ENCODE measurements at places on chromosomes 3 and 15.

- DNase-seq, result no peak
These were observed 8.2 kb upstream of the VGLL4 start for GRCh38 chr3:11651900-11652299.

DNA sequence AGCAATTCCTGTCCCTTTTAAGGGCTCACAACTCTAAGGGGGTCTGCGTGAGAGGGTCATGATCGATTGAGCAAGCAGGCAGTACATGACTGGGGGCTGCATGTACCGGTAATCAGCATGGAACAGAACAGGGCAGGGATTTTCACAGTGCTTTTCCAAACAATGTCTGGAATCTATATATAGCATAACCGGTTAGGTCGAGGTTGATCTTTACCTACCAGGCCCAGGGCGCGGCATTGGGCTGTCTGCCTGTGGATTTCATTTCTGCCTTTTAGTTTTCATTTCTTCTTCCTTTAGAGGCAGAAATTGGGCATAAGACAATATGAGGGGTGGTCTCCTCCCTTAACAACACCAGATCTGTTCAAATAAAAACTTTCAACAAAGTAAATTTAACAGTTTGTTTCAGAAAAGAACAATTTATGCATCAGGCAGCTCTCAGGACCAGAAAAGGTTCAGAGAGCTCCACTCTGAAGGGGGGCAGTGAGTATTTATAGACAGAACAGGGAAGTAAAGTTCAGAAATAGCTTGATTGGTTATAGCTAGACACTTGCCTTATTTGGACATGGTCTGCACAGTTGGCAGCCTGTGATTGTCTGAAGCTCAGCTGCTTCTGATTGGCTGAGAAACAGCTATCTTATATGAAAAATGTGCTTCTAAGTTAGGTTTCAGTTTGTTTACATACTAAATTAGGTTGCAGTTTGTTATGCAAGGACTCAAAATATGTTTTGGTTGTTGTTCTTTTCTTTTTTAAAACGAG is 17.2 kb upstream of the B4GALT4 start:
- no peak for DNase-seq

DNA sequence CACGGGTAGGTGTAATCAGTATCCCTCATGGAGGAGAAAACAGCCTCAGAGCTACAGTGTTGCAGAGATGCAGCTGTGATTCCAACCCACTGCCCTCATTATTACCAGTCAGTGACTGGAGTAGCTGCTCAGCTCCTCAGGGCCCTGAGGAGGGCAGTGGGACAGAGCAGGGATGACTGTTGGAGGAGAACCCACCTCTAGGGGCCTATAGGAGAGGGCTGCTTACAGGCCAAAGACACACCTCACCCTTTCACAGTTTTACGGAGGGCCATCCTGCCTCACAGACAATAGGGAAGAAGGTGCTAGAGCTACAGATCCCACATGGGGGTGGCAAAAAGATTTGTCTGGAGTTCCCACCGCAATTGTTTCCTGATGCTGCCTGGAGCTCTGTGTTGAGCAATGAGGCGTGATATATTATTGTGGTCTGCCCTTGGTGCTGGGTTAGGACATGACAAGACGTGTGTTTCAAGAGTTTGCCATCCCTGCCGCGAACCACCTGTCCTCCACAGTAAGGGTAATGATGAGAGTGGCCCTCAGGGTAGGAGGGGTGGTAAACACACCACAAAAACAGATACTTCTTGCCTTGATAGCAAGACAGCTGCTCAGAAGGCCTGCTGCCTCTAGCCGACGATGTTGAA is 140.5 kb upstream of the TPM1 start:
- no peak for DNase-seq

DNA sequence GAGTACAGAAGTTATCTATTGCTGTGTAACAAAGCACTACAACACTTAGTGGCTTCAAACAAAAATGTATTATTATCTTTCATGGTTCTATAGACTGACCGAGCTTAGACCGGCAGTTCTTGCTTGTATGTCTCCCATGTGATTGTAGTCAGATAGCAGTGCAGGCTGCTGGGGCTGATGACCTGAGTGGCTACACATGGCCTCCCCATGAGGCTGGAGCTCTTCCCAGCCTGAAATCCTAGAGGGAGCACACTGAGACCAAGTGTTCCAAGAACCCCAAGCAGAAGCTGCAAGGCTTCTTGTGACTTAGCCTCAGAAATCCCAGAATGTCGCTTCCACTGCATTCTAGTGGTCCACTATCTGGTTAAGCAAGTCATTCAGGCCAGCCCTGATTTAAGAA is 141.2 kb upstream of the TLE3 start:
- no peak for DNase-seq

DNA sequence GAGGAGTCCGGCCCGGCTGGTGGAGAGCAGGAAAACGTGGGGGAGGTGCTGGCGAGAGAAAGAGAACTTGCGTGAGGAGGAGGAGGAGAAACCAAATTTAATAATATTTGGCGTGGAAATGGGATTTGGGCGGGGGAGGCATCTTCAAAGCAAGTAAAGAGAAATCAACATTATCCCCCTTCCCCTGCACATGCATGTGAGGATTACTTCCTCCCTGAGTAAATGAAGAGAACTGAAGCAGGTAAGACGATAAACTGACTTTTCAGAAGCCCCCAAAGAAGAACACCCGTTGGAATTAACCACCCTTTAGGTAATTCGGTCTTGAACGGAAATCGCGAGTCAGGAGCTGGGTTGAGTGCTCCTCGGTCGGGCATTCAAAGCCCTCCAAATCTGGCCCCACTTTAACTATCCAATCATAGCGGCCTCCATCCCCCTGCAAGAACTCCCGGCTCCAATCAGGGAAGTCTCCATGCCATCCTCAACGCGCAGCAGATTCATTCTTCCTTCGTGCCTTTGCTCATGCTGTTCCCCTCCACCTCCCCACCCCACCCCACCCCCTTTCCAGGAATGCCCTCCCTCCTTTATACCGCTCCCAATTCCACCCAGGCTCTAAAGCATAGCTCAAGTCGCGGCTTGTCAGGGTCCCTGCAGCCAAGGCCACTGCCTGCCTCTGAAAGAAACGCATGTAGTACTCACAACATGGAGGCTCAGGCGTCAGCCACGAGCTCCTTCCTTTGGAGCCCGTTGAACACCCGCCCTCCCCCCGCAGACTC is 545 bp upstream of the RFX7 start:
- no peak for DNase-seq

DNA sequence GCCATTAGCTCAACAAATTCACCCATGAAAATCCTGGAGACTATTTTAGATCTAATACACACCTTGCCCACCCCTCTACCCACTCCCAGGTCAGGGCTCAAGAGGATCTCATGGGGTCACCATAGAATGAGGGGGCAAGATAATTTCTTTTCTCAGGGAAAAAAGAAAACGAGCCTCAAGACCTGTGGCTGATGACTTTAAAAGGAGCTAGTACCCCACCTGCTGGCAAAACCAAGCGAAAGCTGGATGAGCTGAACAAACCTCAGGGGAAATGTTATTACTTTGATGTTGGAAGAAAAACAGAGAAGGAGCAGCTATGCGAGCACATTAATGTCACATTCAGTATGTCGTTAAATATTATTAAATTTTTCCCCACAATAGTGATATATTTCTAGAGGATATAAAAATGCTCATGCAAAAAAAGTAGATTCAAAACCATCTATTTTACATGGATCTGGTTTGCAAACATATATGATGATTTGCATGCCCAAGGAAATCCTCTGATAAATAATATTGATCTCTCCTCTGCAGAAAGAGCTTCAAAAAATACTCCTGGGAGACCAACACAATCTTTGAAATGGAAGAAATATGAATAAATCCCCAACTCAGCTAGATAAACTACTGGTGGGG is 37.7 kb downstream of the PLD1 start:
- DNase-seq, result peak; percentile 6
